ENCODE measurements at places on chromosomes 12 and 14. TPM values are rescaled to one million over a fixed set of nuclear protein-coding genes. Genes with fewer than 3 reads are reported as not detected.

The FOXM1 gene
- 104 TPM for total RNA-seq

The TAS2R9 gene
- total RNA-seq, result not detected

The PRMT5 gene
- total RNA-seq, result 115 TPM

The AGAP2 gene
- total RNA-seq, result 0.14 TPM

The KRT71 gene
- not detected for total RNA-seq

The KRT6C gene
- total RNA-seq, result not detected

The IFNG-AS1 gene
- total RNA-seq, result not detected

The IL23A gene
- 0.40 TPM for total RNA-seq
